Frontal cortex (tissue), 4 donors: ENCODE measurements at places on chromosomes 2 and 18.

GRCh38 chr2:181552808-181553207, 95.6 kb downstream of the ITGA4 start:
- DNase-seq: no peak

DNA sequence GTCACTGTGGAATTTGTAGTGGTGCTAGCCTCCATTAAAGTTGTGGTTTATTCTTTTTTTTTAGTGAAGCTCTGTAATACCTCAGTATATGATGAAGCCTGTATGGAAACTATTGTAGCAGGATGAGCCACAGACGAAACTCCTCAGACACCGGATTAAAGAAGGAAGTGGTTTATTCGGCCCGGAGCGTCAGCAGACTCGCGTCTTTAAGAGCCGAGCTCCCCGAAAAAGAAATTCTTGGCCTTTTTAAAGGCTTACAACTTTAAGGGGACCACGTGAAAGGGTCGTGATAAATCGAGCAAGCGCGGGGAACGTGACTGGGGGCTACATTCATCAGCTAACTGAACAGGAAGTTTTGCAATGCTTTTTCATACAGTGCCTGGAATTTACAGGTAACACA, 8.1 kb upstream of the CCL20 start:
- DNase-seq: no peak

GRCh38 chr2:50346629-50347357, 685.1 kb downstream of the NRXN1 start:
- DNase-seq: no peak

DNA sequence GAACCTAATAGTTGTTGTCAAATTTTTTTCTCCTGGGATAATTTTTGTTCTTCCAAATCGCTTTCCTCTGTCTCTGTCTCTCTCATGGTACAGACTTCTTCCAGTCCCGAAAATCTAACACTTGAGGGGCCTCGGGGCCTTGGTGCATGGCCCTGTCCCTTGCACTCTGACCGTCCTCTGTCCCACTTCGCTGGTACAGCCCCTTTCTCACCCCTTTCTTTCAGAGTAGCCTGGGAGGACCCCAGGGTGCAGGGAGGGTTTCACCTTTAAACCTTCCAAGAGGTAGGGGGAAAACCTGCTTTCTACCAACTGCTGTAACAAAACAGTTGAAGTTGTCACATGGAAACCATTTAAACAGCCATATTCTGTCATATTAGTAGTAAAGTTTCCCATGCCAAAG, 22.2 kb upstream of the FAHD2A start:
- DNase-seq: no peak

GRCh38 chr2:146540271-146540932, 1304.4 kb upstream of the ACVR2A start:
- DNase-seq: no peak

- DNase-seq: no peak
Measured at GRCh38 chr18:57809190-57809589, 6.1 kb upstream of the ATP8B1 start.

DNA sequence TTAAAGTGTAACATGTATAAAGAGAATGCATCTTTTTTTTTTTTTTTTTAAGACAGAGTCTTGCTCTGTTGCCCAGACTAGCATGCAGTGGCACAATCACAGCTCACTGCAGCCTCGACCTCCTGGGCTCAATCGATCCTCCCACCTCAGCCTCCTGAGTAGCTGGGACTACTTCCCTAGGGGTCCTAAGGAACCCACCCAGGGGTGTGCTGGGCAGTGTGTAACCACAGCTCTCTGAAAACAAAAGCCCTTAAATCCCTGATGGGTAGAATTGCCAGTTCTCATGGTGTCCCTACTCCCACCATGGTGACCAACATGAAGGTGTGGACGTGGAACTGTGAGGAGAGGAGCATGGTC, 105.6 kb upstream of the ST3GAL5 start:
- no peak for DNase-seq

GRCh38 chr2:223997938-223998337, 40.7 kb downstream of the MRPL44 start:
- DNase-seq: no peak

DNA sequence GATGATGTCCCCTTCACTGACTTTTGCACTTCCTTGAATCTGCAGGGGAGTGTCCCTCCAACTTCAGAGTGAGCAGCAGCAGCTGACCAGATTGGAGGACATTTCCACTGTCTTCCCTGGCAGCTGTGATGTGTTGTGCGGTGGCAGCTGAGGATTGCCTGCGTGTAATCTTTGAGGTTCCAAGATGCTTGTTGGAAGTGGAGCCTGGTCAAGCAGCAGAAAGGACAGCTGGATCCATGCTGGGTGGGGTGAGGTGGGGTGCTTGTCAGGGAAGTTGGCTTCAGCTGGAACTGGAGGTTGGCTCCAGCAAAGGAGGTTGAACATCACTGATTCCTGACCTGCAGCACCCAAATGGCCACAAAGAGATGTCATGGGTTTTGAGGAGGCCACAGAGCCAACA, 64.8 kb downstream of the ST3GAL5 start:
- no peak for DNase-seq

GRCh38 chr2:236473691-236474090, 95.9 kb upstream of the ACKR3 start:
- DNase-seq: no peak

DNA sequence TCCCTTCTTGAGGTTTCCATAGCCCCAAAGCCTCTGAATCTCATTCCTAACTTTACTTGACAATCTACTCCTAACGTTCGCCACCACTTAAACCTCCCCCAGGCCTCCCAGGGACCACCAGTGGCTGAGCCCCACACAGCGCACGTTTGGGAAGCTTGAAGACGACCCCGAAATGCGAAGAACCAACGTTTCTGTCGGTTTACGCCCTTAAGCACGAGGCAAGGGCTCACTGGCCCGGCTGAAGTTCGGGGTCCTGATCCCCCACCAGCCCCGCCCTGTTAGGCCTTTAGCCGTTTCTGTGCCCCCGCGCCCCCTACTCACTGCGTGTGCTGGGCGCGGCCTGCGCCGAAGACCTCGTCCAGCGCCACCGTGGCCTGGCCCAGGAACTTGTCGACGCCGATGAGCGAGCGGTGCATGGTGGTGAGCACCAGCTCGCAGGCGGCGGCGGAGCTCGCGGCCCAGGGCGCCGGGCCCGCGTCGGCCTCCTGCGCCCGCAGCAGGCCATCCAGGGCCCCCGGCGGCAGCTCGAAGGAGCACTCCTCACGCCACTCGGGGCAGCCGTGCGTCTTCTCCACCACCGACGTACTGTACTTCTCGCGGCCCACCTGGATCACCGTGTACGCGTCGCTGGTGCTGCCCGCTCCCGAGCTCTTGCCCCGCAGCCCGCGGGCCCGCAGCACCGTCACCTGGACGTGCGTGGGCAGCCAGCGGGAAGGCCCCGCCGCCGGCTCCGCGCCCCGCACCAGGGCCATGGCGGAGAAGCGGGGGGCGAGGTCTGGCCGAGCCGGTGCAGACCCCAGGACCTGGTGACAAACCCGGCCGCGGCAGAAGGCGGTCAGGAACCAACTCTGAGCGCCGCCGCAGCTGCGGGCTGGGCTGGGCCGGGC, 479 bp downstream of the RAB11FIP5 start:
- no peak for DNase-seq

GRCh38 chr2:64987001-64987955, 1.9 kb upstream of the SLC1A4 start:
- no peak for DNase-seq

DNA sequence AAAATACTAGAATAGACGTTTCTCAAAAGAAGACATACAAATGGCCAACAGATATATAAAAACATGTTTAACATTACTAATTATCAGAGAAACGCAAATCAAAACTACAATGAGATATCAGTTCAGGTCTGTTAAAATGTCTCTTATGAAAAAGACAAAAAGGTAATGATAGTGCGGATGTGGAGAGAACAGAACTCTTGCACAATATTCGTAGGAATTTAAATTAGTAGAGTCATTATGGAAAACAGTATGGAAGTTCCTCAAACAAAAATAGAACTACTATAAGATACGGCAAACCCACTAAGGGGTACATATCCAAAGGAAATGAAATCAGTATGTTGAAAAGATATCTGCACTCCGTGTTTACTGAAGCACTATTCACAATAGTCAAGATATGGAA, 167.5 kb upstream of the CWC22 start:
- DNase-seq: no peak

DNA sequence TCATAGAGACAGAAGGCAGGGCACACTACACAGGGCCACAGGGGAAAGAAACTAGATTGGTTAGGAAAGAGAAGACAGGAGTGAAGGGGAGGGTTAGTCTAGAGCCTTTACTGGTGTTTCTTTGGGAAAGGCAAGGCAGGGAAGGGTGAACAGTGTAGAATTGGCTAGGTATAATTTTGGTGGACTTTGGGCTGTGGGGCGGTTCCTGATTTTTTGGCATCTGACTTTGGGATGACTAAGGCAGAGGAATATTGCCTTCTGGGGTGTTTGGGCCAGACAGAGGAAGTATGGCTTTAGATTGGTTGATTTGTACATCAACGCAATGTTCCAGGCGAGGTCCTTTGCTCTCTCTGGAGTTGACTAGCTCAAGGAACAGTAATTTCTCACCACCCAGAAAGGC, 534.8 kb downstream of the DCC start:
- DNase-seq: no peak

- no peak for DNase-seq
Measured at GRCh38 chr2:100365434-100365833, 43.1 kb upstream of the LONRF2 start.

GRCh38 chr2:6872394-6872793, 5.2 kb upstream of the RSAD2 start:
- no peak for DNase-seq

DNA sequence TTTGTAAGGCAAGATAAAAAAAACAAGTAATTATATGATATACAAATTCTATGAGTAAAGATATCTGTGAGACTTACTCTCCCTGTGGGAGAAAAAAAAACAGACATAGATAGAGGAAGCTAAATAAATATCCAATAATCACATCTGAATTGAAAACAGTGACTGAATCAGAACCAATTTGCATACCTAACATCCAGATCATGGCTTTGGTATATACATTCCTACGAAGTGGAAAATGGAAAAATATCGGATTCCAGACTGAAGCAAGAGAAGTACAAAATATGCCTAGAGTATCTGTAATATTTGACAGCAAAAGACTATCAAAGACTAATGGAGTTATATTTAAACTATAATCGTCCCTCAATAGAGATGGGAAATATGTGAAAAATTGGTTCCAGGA, 1108.1 kb upstream of the CHAC2 start:
- DNase-seq: no peak

- DNase-seq: no peak
Measured at GRCh38 chr2:78309460-78309859, 716.0 kb upstream of the REG3G start.

DNA sequence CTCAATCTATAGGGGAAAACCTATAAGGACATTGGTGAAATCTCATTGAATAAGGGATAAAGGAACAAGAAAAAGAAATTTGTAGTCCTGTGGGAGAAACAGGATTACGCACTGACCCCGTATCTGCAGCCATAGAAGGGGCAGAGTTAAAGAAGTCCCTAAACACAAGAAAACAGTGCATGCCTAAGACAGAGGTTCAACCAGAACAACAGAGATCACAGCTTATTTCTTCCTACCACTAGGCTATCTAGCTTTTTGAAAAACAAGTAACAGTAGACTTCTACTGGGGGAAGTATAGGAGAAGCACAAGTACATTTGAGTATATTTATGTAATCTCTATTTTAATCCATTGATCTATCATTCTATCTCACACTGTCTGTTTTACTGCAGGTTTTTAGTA, 485.2 kb upstream of the REG3G start:
- DNase-seq: no peak

DNA sequence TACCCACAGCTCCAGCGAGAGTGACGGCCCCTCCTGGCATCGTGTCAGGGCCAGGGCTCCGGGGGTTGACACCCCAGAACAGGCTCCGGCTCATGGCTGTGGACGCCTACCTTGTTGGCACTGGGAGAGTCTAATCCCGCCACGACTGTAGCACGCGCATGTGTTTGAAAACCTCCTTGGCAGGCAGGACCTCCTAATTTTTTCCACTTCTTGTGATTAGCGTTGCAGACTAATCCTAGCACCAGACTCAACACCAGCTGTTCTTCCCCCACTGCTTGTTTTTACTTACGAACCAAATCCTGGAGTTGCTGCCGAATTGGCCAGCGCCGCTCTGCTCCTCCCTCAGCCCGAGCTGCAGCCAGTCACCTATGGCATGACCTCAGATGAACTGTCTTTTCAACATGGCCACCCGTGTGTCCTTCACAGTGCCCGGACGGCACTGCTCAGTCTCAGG, 110.7 kb downstream of the KLHL29 start:
- no peak for DNase-seq

- DNase-seq: no peak
Measured at GRCh38 chr18:35776473-35776872, 194.9 kb downstream of the GALNT1 start.

DNA sequence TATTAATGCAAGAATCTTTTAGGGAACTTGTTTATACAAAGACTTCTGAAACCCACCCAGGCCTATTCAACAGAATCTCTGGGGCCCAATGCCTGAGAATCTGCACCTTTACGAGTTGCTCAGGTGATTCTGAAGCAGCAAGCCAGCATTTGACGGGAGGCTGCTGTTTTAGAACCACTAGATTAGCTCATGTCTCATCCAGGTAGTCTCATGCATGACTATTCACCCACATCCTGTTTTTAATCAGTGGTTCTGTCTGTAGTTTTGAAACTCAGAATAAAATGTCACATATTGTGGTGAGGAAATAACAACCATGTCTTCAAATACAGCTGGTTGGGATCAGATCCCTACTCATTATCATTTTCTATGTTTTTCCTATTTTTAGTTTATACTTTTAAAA, 39.5 kb downstream of the CYTIP start:
- no peak for DNase-seq

DNA sequence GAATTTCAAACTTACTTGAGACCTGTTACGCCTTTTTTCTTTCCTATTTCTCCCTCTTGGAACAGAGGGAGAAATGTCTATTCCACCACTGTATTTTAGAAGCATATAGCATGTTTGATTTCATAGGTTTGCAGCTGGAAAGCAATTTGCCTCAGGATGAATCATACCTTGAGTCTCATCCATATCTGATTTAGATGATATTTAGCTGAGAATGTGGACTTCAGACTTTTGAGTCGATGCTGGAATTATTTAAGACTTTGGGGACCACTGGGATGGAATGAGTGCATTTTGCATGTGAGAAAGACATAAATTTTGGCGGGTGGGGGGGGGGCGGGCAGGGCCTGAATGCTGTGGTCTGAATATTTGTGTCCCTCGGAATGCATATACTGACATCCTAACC, 282.7 kb upstream of the STON1 start:
- DNase-seq: no peak
